ENCODE measurements at places on chromosomes 1 and 21.

DNA sequence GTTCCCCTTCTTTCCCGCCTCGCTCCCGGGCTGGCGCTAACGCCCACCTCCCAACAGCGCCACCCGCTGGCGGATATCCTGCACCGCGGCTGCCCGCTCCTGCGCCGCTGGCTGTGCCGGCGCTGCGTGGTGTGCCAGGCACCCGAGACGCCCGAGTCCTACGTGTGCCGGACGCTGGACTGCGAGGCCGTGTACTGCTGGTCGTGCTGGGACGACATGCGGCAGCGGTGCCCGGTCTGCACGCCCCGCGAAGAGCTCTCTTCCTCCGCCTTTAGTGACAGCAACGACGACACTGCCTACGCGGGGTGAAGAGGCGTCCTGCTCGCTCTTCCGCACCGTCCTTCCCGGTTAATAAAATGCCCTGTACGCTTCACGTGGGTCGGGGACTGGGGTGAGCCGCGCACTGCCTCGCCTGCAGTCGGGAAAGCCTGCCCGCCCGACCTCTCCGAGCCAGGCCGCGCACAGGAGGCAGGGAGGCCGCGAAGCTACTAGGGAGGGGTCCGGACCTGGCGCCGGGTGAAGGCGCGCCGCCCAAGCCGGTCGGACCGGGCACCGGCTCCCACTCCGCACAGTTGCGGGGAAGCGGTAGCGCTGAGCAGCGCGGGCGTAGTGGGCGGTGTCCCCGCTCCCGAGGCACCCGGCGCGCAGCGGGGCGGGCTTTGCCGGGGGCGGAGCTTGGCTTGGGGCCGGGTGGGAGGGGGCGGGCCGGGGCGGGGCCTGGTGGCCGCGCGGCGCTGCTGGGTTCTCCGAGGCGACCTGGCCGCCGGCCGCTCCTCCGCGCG, at the start of gene ADAM15:
Gene ADAM15, plus strand, starts transcription at position 757 of the 782 bp plus-strand sequence. CDS start 71 bp downstream, outside the sequence.
- peak; percentile 64 for DNase-seq

DNA sequence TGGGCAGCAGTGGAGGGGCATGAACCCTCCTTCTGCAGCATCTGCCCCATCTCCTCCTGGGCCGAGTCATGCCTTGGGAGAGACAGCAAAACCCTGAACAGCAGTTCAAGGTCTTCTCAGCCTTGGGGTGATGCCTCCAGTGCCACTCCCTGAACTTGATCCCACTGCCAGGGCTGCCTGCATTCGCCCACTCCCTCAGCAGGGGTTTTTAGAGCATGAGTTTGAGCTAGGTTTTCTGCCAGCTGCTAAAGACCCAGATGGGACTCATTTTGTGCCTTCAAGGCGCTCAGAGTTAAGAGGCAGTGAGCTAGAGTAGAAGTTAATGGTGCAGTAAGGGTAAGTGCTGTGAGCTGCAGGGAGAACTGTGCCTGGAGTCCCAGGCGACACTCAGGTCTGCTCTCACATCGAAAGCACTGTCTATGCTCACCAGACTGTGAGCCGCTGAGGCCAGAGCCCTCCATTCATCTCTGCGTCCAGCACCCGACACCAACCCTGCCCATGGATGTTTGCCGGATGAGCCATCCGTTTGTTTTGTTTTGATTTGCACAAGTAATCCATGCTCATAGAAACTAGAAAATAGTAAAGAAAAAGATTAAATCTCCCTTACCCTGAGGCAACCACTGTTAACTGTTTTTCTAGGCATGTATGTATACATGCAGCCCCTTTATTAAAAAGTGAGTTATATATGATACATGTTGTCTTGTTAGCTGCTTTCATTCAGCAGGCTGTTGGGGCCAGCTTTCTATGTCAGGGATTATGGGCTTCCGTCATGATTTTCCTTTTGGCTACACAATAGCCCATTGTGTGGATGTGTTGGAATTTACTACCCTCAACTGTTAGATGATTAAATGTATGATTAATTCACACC, 67.8 kb downstream of the VPS26C start:
- no peak for DNase-seq

GRCh38 chr1:164841702-164842465, 282.9 kb downstream of the PBX1 start:
- no peak for DNase-seq

DNA sequence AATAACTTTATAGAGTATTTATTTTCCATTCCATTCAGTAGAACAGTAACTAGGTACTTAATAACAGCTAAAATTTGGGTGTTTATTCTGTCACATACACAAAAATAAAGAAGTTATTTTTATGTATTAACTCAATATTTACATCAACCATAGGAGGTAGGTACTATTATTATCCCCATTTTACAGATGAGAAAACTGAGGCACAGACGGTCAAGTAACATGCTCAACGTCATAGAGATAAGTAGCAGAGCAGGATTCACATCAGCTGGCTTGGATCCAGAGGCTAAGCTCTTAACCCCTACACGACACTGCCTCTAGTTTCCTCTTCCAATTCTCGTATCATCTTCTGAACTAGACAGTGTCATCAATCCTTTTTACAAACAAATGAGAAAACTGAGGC, 9.3 kb downstream of the ZBTB21 start:
- no peak for DNase-seq

DNA sequence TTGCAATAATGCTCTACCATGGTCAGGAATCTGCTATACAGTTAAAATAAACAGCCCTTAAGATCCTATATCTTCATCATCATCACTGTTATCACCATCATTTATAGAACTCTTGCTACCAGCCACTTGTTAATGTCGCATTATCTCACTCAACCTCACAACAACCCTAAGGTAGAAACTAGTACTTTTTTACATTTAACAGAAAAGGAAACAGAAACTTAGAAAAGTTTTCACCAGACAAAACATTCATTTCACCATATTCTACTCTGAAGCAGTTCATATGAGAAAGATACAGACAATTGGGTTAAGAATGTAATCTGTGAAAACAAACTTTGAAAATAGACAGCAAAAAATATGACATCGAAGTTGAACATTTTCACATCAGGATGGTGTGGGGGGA, 262.6 kb downstream of the ATG4C start:
- no peak for DNase-seq

GRCh38 chr1:41545996-41546832, 61.7 kb upstream of the EDN2 start:
- no peak for DNase-seq

DNA sequence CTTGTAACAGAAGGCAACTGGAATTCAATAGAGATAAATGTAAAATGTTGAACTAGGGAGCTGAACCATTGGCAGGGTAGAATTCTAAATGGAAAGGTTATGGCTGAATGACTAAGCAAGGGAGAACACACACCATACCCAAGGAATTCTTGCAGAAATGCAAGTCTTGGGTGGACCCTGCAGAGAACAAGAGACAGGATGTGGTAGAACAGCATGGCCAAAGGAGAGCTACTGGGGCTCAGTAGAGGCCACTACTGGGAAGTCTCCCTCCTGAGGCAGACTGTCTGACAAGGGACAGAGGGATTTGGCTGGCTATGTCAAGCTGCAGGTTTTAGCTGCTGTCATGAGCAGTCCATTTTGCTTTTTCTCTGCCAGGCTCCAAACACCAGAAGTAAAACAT, 180.9 kb downstream of the TNR start:
- no peak for DNase-seq

DNA sequence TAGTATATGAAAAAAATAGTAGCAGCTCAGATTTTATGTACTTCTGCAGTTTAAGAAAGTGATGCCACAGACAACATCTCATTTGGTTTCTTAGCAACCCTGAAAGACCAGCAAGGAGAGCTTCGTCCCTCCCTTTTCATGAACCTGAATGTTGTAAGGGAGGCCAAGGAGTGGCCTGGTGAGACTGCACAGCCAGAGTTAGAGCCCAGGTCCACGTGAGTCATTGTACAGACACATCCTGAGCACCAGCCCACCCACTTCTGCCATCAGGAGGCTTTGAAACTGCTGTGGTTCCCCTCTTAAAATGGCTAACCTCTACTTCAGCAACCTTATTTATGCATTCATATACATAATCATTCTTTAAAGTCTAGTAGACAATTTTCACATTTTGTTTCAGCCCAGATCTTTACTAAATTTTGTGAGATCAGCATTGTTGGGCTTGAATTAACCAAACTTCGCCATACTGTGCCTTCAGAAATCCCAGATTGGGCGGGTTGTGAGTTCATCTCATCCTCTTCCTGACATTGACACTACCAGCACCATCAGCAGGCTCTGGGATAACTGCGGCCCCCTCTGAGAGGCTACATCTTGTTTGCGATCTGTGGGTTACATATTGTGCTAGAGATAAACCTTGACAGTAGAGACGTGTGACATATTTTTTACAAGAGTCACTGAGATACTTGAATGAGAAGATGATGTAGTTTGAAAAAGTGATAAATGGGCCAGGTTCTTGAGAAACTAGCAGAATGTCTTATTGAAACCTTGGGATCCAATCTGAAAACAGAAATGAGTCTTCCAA, 106.7 kb downstream of the CAMTA1 start:
- DNase-seq, result peak; percentile 7

- no peak for DNase-seq
Measured at GRCh38 chr1:10225573-10225972, 15.2 kb downstream of the KIF1B start.

DNA sequence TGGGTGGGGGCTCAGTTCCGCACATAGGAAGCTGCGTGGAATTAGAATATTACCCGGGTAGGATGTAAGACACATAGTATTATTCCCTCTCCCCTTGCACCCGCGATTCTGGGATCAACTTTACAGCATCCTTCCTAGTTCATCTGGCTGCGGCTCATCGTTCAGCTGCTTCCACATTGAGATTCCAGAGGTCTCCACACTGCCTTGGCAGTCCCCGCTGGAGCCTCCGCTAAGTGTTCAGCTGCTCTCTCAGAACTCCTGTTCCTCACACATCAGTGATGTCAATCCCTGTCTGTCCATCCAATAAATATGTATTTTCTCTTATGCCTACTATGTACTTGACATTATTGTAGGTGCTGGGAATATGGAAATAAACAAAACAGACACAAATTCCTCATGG, 135.6 kb upstream of the SYT6 start:
- DNase-seq, result no peak

DNA sequence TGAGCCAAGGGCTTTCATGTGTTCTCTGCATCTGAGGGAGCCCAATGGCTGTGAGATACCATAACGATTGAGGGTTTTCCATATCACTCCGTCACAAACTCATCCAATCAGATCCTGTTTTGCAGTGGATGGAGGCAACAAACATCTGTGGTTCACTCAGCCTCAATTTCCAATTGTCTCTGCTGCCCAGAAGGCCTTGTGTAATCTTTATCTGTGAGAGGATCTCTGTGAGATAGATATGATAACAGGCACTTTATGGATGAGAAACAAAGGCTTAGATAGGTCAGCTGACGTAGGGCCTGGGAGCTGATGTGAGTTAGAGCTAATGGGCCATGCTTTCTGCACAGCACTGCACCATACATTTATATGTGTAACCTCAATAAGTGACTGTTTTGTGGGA, 3.3 kb upstream of the MTARC1 start:
- no peak for DNase-seq

DNA sequence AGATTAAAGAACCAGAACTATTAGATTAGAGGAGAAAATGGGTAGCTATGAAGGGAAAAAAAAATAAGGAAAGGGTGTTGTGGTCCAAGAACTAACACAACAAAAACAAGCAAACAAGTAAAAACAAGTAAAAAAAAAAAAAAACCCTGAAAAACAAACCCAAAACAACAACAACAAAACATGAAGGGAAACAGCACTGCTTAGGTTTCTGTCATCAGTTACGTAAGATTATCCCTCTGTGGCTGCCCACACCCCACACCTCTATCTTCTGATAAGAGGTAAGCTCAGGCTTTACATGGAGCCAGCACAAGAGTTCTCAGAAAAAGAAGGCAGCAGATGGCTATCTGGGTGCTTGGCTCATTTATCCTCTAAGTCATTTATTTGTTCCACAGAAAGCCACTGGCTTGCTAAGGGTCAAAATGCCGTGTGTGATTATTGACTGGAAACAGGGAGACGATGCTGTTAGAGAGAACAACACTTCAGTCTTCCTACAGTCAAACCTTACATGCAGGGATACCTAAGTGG, 57.5 kb downstream of the KIAA0319L start:
- DNase-seq, result no peak

DNA sequence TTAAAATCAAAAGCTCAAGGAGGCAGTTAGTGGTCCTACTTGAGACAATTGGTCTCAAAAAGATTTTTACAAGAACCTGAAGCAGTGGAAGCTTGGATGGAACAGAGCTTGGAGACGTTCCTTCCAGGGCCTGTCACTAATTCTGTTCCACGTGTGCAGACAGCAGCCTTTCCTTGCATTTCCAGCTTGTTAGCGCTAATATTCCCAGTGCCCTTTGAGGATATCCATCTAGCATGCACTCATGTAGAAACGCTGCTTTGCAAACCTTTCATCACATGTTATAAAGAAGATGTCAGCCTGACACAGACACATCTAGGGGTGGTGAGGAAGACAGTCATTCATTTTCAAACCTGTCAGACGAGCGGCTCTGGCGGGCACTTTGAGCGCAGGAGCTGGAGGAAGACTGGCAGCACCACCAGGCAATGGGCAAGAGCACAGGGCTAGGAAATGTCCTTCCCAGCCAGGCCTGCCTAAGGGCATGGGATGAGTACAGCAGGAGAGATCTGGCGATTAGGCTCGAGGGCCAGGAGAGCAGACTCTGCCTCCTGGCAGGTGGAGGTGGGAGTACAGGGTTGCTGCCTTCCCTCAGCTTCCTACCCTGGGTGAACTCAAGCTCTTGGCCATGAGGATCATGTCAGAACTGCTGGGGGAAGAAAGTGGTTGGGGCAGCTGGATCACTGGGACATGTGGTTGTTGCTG, 55.5 kb downstream of the CASQ2 start:
- DNase-seq, result no peak

GRCh38 chr1:1752190-1752589, 26.1 kb downstream of the NADK start:
- DNase-seq, result no peak

DNA sequence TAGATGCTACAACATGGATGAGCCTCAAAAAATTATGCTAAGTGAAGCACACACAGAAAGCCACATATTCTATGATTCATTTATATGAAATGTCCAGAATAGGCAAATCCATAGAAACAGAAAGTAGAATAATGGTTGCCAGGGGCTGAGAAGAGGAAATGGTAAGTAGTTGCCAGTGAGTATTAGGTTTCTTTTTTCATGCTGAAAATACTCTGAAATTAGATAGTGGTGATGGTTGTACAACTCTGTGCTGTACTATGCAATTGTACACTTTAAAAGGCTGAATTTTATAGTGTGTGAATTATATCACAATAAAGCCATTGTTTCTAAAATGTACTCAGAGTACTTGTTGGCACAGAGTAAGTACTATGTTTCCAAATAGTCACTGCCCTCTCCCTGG, 15.5 kb upstream of the GFI1 start:
- no peak for DNase-seq

- no peak for DNase-seq
Measured at GRCh38 chr1:9860887-9861286, 37.1 kb upstream of the CLSTN1 start.

GRCh38 chr1:63248216-63248615, 74.2 kb upstream of the FOXD3 start:
- DNase-seq, result no peak

GRCh38 chr21:18244671-18245463, at the start of gene CHODL:
Gene CHODL, plus strand, starts transcription at chr21:18244833. Its CDS starts 391 bp downstream, at chr21:18245224.
- DNase-seq, result no peak

- no peak for DNase-seq
Measured at GRCh38 chr1:160606611-160607010, 27.3 kb upstream of the CD84 start.
